SJSA1 (cell line): ENCODE measurements at places on chromosomes 1 and 21.

DNA sequence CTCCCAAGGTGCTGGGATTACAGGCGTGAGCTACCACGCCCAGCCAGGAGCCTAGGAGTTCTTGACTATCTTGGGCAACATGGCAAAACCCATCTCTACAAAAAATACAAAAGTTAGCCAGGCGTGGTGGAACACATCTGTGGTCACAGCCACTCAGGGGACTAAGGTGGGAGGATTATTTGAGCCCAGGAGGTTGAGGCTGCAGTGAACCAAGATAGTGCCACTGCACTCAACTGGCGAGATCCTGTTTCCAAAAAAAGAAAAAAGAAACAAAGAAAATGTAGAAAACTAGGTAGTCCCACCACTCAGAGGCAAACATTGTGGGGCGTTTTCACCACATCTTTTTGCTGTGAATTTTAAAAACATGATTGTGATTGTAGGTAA lies 141.3 kb downstream of the ZZZ3 start:
- DNase-seq: no peak

DNA sequence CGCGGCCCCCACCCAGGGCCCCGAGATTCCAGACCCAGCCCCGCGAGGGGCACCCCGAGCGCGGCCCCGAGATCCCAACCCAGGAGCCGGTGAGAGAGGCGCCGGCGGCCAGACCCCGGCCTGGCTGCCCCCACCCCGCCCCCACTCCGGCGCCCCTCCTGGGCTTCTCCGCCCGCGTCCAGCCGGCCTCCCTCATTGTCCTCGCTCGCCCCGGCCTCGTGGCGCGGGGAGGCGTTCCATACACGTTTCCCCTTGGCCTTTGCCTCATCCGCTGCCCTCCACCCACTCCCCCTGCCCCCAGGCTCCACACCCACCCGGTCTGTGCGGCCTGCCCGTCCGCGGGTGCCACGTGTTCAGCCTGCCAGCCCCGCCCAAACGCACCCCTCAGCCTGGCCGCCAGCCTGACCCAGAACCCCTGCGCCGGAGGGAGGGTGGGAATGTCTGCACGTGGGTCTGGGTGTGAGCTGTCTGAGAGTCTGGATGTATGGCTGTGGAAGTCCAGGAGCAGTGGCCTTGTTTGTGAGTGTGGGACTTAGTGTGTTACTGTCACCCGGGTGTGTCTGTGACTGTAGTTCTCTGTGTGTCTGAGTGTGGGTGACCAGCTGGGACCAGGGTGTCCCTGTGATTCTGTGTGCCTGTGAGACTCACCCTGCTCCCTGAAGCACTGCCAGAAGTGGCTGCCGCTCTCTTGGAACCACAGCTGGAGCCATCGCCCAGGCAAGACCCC lies 681 bp downstream of the B4GALT2 start:
- DNase-seq: peak; percentile 68

GRCh38 chr1:55589671-55590297 lies 374.6 kb upstream of the USP24 start:
- DNase-seq: no peak

- no peak for DNase-seq
Observed at GRCh38 chr1:25256578-25256965, 9.3 kb upstream of the RSRP1 start.

GRCh38 chr1:5267603-5268235 lies 613.3 kb downstream of the AJAP1 start:
- DNase-seq: no peak

GRCh38 chr1:62727656-62728407 lies 39.6 kb upstream of the DOCK7 start:
- DNase-seq: no peak

- DNase-seq: no peak
Observed at GRCh38 chr1:111884772-111885443, 104.6 kb downstream of the KCND3 start.

GRCh38 chr1:186292875-186293274 lies 82.2 kb downstream of the TPR start:
- no peak for DNase-seq

GRCh38 chr1:217238945-217239344 lies 391.9 kb downstream of the GPATCH2 start:
- no peak for DNase-seq

DNA sequence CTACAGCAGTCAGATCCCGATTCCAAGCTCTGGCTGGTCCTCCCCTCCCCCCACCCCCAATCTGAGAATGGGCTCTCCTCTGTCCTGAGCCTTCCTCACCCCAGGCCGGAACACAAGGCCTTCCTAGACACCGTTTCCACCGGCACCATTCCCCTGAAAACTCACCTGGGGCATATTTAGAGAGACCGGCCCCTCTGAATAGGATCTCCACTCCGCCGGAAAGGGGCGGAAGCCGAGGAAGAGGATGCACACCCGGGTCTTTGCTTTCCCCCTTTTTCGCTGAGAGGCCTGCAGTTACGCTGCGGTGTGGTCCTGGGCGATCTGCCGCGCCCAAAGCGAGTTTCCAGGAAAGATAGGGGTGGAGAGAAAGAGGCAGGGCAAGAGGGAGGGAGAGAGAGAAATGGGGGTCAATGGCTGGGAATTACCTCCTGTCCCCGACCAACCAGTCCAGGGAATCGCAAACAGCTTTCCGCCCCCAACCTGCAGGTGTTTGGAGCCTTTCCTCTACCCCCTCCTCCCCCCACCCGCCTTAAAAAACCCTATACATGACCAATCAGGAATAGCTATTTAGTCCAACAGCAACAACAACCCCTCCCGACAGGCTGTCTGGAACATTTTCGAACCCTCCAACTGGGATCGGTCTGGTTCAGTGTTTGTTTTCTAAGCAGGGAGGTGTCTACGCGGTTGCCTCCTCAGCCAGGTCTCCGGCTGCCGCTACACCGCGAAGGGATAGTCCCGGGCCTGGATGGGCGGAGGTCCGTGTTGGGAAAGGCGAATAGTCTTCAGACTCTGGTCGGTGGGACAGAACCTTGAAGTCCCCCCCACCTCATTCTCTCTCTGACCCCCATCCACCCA lies 2.8 kb downstream of the TAL1 start:
- DNase-seq: no peak

GRCh38 chr1:192830595-192831246 lies 21.9 kb downstream of the RGS2 start:
- DNase-seq: no peak

GRCh38 chr1:215677112-215677511 lies 110.0 kb downstream of the KCTD3 start:
- no peak for DNase-seq

GRCh38 chr21:45050797-45051489 lies 23.4 kb upstream of the ADARB1 start:
- peak; percentile 75 for DNase-seq

DNA sequence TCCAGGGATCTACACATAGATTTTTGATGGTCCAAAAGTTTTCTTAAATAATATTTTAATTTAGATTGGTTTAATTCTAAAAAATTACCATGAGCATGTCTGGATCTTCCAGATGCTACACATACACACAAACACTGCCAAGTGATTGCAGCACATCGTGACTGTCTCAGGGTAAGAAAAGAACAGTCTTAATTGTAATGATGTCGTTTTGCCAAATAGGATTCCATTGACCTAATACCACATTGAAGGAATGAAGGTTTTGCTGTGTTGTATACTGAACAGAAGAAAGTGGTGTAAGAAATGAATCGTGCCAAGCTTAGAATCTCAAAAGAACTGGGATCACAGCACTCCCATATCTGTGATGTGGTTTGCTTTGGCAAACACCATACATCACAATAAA lies 633.3 kb upstream of the CAMK1G start:
- no peak for DNase-seq

DNA sequence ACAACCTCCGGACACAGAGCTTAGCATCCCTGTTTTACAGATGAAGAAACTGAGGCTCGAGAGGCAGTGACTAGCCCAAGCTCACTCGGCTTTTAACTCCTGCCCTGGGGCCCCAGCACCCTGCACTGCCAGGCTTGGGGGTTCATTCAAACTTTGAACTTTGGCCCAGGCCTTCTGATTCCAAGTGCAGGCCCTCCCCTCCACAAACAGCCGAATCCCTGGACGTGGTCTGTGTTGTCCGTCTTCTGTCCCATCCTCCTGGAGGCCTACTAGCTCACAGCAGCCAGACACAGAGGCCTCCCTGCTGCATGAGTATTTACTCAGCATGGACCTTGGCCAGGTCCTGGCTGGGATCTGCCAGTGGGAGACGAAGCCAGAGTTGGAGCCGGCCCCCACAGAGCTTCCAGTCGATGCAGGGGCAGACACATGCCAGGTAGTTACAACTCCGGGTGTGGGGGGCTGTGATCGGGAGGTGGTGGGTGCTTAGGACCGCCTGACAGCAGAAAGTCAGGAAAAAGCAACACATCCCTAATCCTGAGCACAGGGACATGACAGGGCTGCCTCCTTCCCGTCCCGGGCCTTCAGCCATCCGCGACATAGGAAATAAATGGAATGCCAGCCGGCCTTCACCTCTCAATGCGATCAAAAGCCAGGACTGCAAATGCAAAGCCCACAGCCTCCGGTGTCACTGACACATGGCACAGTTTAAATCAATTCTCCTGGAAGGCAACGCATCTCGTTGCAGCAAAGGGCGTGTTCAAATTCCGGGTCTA lies 7.4 kb downstream of the IFFO2 start:
- no peak for DNase-seq

DNA sequence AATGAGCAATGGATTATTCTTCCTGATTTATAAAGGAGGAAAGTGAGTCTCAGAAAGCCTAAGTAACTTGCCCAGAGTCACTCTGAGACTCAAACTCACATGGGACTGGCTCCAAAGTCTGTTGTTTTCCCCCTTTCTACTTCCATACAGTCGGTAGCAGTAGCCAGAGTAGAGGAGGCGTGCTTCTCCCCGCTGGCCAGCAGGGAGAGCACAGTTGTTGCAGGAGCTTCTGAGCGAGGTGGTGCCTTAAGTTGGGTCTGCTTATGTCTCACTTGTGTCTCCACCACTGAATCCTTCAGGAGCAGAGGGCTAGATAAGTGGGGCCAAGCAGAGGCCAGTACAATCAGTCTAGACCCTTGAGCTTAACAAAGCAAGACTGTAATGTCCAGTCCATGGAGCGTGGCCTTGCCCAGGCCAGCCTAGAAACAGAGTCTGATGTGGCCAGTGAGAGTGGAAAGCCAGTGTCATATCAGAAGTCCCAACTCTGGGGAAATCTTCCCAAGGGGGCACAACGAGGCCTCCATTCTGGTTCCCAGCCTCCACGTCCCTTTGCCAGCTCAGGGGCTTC lies 181.9 kb downstream of the ZSCAN20 start:
- peak; percentile 29 for DNase-seq

DNA sequence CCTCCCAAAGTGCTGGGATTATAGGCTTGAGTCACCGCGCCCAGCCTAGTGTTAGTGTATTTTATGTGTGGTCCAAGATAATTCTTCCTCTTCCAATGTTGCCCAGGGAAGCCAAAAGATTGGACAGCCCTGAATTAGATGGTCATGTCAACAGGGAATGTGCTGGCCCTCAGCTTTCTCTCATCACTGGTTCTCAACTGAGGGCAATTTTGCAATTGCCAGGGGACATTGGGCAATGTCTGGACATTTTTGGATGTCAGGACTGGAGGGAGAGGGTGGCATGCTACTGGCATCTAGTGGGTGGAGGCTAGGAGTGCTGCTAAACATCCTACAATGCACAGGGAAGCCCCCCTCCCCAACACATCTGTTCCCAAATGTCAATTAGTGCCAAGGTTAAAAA lies 95.0 kb downstream of the LAMC2 start:
- DNase-seq: no peak

GRCh38 chr21:36027347-36027746 lies 33.0 kb downstream of the SETD4 start:
- DNase-seq: no peak

DNA sequence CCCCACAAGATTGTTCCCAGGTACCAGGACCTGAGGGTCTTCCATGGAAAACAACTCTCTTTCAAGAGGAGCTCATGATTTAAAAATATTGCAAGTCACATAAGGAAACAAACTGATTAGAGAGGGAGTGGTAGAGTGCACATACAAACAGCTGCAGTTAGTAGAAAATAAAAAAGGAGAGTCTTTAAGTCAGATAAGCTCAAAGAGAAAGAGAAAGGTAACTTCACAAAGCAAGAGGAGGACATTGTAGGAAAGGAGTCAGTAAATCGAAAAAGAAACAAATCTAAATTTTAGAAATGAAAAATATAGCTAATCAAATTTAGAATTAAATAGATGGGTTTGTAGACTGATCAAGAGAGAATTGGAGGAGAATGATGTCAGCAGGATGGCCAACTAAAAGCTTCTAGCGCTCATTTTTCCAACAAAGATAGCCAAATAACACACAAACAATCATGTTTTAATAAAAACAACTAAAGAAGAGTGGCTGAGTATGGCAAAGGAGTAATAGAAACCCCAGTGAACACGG lies 86.1 kb upstream of the CD53 start:
- DNase-seq: no peak

GRCh38 chr1:71638081-71638766 lies 557.4 kb upstream of the ZRANB2 start:
- no peak for DNase-seq

- no peak for DNase-seq
Observed at GRCh38 chr1:5239911-5240310, 585.5 kb downstream of the AJAP1 start.

DNA sequence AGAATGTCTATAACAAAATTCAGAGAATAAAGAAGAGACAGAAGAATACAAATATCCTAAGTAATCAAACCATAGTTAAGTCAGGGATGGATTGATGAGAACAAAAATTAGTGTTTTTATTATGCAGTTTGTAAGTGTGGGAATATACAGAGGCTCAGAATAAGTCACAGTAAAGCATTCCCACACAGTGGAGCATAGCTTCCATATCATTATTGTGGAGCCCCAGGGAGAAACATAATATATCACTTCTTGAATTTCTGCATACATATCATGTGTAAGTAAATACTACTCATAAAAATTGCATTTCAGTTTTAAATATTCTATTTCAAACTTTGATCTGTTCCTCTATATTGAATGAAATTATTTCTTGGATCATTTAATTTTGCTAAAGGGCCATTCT lies 790.4 kb downstream of the PLA2G4A start:
- no peak for DNase-seq

DNA sequence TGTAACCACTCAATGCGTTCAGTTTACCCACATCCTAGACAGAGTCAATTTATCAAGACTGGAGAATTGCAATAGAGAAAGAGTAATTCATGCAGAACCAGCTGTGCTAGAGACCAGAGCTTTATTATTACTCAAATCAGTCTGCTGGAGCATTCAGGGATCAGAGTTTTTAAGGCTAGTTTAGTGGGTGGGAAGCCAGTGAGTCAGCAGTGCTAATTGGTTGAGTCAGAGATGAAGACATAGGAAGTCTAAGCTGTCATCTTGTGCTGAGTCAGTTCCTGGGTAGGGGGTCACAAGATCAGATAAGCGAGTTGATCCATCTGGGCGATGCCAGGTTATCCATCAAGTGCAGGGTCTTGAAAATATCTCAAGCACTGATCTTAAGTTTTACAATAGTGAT lies 499.6 kb downstream of the MRPL39 start:
- peak; percentile 54 for DNase-seq
